ENCODE measurements at places on chromosomes 6 and 20. TPM values are rescaled to one million over a fixed set of nuclear protein-coding genes. Genes with fewer than 3 reads are reported as not detected.

- no peak for DNase-seq
Observed at GRCh38 chr6:152472325-152472724, 164.8 kb downstream of the SYNE1 start.

GRCh38 chr6:167209577-167209975, 51.8 kb upstream of the GPR31 start:
- no peak for DNase-seq

- DNase-seq: peak; percentile 34
Observed at GRCh38 chr6:111210194-111210728, 123.0 kb downstream of the SLC16A10 start.

The TUBB gene
- total RNA-seq: 1,719 TPM

The CLVS2 gene
- total RNA-seq: 0.26 TPM

The KCNK5 gene
- total RNA-seq: 31.8 TPM

The DST gene
- total RNA-seq: 85.1 TPM

DNA sequence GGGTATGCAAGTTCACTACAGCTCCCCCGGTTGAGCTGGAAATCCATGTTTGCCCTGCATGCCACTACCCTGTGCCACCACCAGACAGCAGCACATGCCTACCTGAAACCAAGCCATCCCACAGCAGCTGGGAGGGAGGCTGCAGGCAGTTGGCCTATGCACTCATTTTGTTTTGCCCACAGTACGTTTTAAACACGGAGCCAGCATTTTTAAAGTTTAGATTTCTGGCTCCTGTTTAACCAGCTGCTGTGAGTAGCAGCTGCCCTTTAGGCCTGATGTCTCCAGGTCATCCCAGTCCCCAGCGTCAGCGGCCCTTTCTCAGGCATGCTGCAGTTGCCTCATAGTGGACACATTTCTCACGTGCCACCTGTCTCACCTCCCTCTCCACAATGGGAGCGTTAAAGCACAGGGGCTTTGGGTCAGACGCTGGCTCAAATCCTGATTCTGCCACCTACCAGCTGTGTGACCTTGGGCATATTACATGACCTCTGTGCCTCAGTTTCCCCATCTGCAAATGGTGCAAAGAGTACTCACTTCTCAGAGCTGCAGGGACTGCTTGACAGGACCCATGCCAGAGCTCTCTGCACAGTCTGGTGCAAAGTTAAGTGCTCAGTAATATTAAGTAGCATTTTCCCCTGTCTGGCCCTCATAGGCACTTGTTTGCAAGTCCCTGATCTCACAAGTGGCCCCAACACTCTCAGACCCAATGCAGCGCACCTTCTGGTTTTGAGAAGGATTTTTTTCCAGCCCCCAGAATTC, 8.2 kb upstream of the UBE2V1 start:
- peak; percentile 80 for DNase-seq

DNA sequence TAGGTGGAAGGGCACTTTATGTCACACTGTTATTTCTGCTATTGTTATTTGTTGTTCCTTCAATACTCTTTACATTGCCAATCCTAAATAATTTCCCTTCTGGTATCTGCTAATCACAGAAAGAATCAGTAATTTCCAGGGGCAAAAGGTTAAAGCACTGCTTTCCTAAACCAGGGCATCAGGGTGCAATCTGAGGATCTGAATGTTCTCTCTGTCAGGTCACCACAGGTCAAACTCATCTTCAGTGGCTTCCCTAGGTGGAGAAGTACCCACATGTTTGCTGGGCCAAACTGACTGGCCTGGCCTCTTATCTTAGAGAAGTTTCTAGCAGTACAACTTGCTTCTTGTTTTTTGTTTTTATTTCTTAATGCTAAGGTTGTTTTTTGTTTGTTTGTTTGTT, 118.7 kb downstream of the OPRM1 start:
- DNase-seq: no peak

DNA sequence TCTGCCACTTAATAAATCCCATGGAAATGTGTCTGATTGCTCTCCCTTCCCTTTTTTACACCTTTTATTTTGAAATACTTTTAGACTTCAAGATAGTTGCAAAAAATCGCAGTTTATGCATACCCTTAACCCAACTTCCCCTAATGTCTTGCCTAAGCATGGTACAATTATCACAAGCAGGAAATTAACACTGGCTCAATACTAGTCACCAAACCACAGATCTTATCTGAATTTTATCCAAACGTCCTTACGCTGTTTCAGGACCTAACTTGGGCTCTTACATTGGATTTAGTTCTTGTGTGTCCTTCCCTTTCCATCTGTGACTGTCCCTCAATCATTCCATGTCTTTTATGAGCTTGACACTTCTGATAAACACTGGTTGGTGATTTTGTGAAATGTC, 146.3 kb downstream of the ZNF217 start:
- DNase-seq: no peak

- DNase-seq: no peak
Observed at GRCh38 chr6:42448391-42448790, 3.3 kb downstream of the TRERF1 start.

DNA sequence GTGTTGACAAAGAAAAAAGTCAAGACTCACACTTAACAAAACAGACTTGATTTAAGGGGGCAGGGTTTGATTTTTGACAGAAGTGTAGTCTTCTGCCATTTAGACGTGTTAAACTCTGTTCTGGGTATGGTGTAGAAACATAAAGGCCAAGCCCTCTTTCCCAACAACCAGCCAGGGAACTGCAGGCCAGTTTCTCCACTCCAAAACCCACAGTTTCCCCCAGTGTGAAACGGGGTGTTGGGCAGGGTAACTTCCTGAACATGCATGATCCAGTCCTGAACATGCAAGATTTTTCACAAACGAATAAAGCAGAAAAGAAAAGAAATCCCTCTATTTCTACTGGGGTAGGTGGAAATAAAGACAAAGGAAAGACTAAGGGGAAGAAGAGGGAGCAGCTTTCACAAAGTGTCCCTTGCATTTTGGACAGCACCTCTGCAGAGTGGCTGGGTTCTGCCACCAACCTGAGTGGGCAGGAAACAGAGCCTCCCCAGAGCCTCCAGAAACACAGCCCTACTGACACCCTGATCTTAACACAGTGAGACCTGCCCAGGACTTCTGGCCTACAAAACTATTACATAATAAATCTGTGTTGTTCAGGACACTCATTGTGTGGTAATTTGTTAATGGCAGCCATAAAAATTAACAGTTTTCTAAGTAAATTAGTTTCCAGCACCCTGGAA, 7.5 kb downstream of the APMAP start:
- peak; percentile 3 for DNase-seq

Measured in H9 (cell line).